ENCODE measurements at places on chromosomes 1 and 21.

- no peak for DNase-seq
Observed at GRCh38 chr21:30769724-30770431, 14.7 kb upstream of the KRTAP21-1 start.

DNA sequence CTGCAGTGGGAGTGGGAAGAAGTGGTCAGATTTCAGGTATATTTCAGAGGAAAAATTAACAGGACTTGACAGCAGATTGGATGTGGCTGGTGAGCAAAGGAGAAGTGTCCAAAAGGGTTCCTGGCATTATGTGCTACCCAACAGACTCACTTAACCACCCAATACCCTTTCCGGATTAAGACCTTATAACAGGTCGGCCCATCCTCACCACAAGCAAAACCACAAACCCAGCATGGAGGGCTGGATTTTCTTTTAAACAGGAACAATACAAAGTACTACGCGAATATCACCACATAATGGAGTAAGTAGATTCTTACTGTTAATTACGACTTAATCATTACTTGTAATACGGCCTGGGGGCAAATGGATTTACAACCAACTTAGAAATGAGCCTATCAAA, 59.2 kb downstream of the WDR64 start:
- no peak for DNase-seq

- no peak for DNase-seq
Observed at GRCh38 chr1:94020764-94021579, 100.0 kb downstream of the ABCA4 start.

GRCh38 chr1:31483012-31483946, 70.3 kb downstream of the SERINC2 start:
- DNase-seq = no peak

DNA sequence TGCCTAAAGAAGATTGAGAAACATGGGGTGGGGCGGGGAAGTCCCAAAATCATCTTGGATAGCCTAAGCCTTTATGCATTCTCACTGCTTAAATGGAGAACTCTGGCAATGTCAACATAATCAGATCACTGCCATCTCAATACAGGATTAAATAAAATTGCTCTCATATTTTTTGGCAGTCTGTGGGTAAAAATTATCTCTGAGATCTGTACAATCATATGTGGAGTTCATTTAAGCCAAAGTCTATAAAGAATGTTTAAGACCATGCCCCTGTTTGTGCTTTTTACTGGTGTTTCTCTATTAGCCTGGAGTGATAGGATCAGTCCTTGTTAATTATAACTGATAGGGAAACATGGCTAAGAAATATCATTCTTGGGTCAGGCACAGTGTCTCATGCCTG, 136.3 kb downstream of the GPR52 start:
- DNase-seq = no peak

DNA sequence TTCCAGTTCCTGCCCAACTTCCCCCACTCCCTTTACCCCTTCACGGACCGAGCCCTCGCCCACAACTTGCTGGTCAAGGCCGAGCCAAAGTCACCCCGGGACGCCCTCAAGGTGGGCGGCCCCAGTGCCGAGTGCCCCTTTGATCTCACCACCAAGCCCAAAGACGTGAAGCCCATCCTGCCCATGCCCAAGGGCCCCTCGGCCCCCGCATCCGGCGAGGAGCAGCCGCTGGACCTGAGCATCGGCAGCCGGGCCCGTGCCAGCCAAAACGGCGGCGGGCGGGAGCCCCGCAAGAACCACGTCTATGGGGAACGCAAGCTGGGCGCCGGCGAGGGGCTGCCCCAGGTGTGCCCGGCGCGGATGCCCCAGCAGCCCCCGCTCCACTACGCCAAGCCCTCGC, 42.1 kb upstream of the ARHGEF16 start:
- no peak for DNase-seq

DNA sequence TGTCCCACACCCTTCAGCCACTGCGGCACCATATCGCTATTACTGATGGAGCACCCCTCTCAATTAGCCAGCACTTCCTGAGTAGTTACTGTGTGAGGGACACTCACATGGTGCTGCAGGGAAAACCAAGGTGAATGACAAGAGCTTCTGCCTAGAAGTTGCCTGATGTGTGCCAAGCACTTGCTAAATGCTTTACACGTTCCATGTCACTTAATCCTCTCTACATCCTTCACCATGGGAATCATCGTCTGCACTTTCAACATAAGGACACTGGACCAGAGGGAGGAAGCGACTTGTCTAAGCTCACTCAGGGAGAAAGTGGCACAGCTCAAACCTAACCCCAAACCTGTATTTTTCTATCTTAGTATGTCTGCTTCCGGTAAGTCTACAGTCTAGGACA, 344.8 kb downstream of the SIPA1L2 start:
- no peak for DNase-seq

GRCh38 chr1:149849947-149850360, 49.4 kb upstream of the BOLA1 start:
- DNase-seq = peak; percentile 18

DNA sequence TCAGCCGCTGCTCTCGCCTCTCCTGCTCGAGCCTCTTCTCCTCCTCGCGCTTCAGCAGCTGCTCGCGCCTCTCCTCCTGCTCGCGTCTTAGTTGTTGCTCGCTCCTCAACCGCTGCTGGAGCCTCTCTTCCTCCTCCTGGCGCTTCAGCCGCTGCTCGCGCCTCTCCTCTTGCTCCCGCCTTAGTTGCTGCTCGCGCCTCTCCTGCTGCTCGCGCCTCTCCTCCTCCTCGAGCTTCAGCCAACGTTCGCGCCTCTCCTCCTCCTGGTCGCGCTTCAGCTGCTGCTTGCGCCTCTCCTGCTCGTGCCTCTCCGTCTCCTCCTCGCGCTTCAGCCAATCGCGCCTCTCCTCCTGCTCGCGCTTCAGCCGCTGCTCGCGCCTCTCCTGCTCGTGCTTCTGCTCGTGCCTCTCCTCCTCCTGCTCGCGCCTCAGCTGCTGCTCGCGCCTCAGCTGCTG, 3.7 kb downstream of the TCHH start:
- DNase-seq = peak; percentile 62

GRCh38 chr1:206794294-206794908, 22.1 kb upstream of the IL10 start:
- peak; percentile 76 for DNase-seq
